Astrocyte (in vitro differentiated cells and primary cell): ENCODE measurements at places on chromosomes 2 and 18.

DNA sequence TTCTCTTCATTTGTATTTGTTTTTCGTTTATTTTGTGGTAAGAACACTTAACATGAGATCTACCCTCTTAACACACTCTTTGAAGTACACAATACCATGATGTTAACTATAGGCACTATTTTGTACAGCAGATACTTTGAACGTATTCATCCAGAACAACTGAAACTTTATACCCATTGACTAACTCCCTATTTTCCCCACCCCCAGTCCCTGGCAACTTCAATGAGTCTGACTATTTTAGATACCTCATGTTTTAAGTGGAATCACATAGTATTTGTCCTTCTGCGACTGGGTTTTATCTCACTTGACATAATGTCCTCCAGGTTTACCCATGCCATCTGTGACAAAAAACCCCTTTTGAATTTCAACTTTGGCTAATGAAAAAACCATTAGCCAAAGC lies 356.3 kb upstream of the CDH20 start:
- DNase-seq = no peak

DNA sequence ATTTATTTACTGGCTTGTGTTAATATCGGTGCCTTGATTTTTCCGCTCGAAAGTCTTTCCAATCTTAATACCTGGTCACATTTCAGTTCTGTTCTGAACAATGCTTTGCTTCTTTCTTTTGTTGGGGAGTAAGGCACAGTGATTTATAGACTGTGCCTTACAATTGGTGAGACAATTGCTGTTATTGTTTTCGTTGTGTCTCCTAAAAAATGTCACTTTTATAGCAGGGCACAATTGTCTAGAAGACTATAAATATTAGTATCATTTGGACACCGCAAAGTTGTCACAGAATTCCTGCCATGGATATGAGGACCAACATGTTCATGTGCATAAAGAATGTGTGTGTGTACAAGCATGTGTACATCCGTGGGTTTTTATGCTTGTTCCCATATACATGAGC lies 231.9 kb downstream of the INSIG2 start:
- DNase-seq = no peak

- DNase-seq = no peak
Measured at GRCh38 chr2:240704651-240705050, 13.0 kb downstream of the AQP12A start.

GRCh38 chr2:25598911-25599310 lies 74.5 kb downstream of the DTNB start:
- no peak for DNase-seq

- DNase-seq = no peak
Measured at GRCh38 chr18:27010784-27011183, 145.3 kb upstream of the AQP4 start.

DNA sequence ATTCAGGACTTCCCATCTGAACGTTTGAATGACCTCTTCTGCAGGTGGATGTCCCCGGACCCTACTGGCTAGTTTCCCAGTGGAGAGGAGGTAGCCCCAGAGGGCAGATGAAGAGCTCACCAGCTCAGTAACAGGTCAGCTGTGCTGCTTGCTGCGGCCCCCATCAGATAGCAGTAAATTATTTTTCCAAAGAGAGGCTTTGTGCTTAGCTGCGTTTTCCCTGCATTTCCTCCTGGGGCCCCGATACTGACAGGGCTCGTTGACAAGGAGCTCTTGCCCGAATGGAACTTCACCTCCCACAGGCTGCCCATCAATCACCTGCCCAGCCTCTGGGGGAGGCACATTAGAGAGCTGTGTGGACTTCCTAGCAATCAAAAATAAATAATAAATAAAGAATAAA lies 185.8 kb downstream of the DOK6 start:
- DNase-seq = no peak

- DNase-seq = peak; percentile 63
Measured at GRCh38 chr18:8721716-8722115, 16.4 kb downstream of the MTCL1 start.

GRCh38 chr18:2839202-2839601 lies 7.6 kb upstream of the EMILIN2 start:
- DNase-seq = no peak

- peak; percentile 93 for DNase-seq
Measured at GRCh38 chr2:70133491-70134322, 46.4 kb downstream of the PCBP1 start.

DNA sequence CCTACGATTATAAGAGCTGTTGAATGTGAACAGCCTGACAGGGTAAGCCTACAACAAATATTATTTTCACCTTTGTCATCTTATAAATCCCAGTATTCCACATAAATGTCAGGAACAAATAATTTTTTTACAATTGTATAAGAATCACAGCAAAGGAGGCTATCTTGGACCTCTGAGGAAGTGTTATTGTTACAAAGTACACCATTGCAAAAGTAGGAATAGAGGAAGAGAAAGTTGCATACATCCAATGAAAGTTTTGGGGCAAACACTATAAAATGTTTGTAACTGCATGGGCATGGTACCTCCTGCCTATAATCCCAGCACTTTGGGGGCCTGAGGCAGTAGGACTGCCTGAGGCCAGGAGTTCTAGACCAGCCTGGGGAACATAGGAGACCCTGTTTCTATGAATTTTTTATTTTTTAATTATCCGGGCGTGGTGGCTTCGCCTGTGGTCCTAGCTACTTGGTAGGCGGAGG lies 715 bp upstream of the MEMO1 start:
- no peak for DNase-seq

- no peak for DNase-seq
Measured at GRCh38 chr2:55311444-55311870, 42.4 kb upstream of the MTIF2 start.

- no peak for DNase-seq
Measured at GRCh38 chr18:2855560-2856350, 8.9 kb downstream of the EMILIN2 start.

DNA sequence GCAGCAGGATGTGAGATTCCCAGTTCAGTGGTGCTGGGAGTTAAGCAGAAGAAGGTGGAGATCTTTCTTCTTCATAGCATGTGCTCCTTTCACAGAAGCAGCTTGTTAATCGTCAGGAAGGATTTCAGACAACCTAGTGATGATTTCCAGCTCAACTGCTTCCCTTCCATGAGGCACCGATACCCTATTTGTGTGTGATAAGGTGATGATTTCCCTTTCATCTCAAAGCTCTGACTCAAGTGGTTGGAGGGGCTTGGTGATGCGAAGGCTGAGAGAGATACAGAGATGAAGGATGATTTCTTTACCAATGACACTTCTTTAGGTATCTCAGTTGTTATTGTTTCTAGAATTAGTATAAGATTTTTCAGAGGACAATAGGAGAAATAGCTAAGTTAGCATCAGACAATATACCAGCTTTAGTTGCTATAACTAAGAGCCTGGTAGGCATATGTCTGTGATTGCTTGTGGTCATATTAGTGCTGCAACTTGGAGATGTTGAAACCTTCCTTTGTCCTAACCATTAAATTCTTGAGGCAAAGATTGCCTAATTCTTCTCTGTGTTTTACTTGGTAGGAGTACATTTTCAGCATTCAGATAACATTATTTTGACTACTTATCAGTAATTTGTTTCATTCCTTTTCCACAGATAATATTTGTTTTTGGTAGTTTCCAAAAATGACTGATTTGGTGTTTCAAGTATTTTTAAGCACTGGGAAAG lies 111.3 kb downstream of the PLCL1 start:
- peak; percentile 84 for DNase-seq

DNA sequence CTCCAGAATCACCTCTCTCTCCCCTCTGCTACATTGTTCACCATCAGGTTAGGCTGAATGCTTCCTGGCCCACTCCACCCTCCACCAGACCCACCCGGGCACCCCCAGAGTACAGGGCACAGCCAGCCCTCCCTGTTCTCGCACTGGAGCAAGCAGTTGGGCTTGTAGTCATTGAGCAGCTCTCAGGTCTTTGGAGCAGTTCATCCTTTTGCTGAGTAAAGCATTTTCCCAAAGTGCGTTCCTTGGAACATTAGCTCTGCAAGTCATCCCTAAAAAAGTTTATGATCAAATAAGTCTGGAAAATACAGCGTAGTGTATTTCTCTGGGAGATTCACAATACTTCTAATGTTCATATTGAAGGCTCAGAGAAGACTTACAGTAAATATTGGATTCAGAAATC lies 103.5 kb upstream of the DAPL1 start:
- DNase-seq = no peak

DNA sequence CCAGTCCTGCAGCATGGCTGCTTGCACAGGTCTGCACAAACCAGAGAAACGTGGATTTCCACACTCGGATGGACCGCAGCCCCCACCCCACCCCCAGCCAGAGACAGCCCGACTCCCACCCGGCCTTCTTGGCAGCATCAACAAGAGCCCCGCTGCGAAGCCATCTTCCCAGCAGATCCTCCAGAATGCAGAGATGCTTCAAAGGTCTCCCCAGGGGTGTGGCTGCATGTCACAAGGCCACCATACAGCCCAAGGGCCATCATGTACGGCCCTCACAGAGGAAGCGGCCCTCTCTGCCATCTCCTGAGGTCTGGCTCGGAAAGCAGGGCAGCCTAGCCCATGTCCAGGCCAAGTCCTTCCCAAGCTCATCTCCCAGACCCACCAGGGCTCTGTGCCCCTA lies 11.5 kb downstream of the DNMT3A start:
- no peak for DNase-seq

- no peak for DNase-seq
Measured at GRCh38 chr2:147499785-147500184, 345.0 kb upstream of the ACVR2A start.

DNA sequence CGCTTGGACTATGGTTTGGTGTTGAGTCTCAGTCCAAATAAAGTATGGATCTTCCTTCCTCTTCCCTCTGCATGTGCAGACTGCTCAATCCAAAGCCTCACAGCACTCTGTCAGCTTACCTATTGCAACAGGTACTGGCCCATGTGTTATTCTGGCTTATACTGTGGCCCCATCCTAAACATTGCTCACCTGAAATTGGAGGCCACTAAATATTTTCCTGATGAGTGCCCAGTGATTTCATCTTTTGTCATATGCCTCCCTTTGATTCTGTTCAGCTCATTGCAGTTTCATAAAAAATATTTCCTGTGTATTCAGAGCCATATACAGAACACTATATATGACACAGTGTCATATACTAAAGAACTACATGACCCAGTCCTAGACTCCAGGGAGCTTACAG lies 86.3 kb upstream of the FAM136A start:
- no peak for DNase-seq

- DNase-seq = peak; percentile 47
Measured at GRCh38 chr2:224983712-224984554, 58.3 kb downstream of the DOCK10 start.

DNA sequence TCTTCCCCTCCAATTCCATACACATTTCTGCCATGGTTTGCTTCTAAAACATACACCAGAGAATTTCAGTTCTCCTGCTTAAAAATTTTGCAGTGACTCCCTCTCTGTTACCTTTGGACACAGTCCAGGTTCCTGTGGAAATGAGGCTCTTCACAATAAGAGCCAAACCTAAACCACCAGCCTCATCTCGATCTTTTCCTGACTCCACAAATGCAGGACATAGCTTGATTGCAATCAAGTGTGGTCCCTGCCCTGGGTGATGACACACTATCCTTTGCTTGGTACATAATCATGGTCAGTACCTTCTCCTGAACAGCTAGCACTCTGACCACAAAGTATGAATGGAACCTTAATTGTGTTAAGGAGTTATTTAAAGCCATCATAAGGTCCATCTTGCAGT lies 134.9 kb upstream of the CHAC2 start:
- peak; percentile 90 for DNase-seq

DNA sequence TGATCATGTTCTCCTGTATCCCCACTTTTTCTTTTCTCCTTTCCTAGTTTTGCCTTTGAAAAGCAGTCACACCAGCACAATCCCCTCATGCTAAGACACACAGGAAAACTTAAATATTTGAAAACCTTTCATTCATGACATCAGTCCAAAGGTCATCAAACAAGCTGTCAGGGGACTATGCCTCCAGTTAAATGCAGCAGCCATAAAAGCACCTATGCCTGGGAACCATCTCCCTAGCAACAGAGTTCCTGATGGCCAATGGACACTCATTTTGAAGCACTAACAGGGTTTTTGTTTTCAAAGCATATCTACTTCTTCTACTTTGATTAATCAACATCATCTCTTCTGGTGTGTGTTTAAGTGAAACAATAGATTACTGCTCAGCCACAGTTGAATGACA lies 286.4 kb upstream of the PARD3B start:
- no peak for DNase-seq

- no peak for DNase-seq
Measured at GRCh38 chr2:158778243-158778642, 16.9 kb upstream of the DAPL1 start.

GRCh38 chr2:30883822-30884221 lies 76.6 kb upstream of the CAPN13 start:
- no peak for DNase-seq

DNA sequence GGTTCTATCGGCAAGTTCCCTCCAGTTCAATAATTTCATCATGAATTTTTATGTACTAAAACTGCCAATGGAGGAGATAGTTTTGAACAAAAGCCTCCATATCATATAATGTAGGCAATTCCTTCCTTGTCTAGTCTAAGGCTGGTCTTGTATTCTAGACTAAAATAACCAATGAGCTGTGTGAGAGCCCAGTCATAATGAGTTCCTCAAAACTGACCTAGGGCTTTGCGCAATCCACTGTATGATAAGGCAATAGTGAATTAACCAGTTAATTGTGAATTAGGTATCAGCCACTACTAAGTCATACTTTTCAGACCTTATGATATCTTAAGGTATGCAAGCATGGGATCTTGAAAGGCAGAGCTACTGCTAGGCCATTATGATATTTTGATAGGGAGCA lies 7.6 kb upstream of the UXS1 start:
- DNase-seq = no peak

DNA sequence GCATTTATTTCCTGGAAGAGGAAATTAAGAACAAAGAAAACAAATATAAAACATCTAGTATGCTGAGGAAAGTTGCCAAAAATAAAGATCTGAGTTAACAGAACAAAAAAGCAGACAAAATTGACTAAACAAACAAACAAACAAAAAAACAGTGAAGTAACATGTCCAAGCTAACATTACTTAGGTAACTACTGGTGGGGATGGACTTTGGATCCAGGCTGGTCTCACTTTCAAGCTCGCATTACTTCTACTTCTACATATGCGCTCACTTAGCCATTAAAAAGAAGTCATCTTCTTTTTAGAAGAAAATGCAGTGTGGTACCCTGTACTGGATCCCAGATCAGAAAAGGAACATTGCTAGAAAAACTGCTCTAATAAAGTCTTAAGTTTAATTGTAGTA lies 358.9 kb downstream of the NCKAP5 start:
- DNase-seq = no peak

GRCh38 chr18:25516121-25516520 lies 164.2 kb upstream of the ZNF521 start:
- no peak for DNase-seq

- no peak for DNase-seq
Measured at GRCh38 chr2:177313162-177313781, 48.7 kb upstream of the NFE2L2 start.

- DNase-seq = no peak
Measured at GRCh38 chr2:80527119-80527518, 222.6 kb upstream of the LRRTM1 start.
